DMS 273 treated with DMSO at 0.1 percent for 48 hours (cell line): ENCODE measurements at places on chromosomes 5 and 9.

- DNase-seq: no peak
Observed at GRCh38 chr5:130710596-130710995, 454.5 kb downstream of the HINT1 start.

GRCh38 chr5:107812570-107813141 is 141.9 kb upstream of the EFNA5 start:
- peak; percentile 54 for DNase-seq

- DNase-seq: no peak
Observed at GRCh38 chr9:138111607-138112006, 234.0 kb downstream of the CACNA1B start.

GRCh38 chr9:28378231-28378630 is 805.0 kb upstream of the C9orf72 start:
- no peak for DNase-seq

- no peak for DNase-seq
Observed at GRCh38 chr5:14129123-14129522, 14.0 kb upstream of the TRIO start.

DNA sequence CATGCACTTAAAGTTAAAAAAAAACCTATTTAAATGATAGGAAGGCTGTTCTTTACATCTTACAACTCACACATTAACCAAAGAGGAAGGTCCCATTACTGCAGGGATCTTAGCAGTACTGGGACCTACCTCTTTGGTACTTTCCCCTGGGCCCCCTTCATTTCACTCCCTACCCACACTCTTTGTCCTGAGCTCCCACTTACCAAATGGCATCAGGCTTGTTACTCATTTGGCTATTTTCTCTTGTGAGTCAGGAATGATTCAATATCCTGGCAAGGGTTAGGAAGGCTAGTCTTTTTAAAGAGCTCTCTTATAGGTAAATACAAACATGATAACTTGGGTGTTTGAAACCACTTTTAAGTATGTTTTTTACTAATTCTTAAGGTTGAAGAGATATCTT is 117.4 kb upstream of the ELL2 start:
- no peak for DNase-seq

DNA sequence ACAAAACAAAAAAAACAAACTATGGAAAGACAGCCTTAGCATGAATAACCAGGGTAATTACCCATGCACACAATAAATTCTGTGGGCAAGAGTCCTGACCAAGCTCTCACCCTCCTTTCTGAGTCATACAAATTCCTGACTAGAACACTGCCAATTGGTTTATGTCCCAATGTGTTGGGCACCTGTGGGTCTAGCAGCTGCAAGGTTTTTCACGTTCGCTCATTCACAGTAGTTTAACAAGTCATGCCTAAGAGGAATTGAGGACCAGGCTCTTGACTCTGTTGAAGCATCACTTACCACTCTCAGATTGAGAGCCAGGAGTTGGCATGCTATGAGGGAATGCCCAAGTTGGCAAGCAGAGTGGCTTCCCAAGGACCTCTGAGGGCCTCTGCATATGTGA is 205.5 kb upstream of the SLC24A2 start:
- DNase-seq: no peak

- DNase-seq: no peak
Observed at GRCh38 chr9:133539991-133540697, 5.6 kb downstream of the ADAMTSL2 start.
